GM23338 (cell line): ENCODE measurements at places on chromosomes 1 and 21. TPM values are rescaled to one million over a fixed set of nuclear protein-coding genes. Genes with fewer than 3 reads are reported as not detected.

The PADI6 gene
- not detected in 2 replicates for total RNA-seq

The B3GALT2 gene
- not detected in 2 replicates for total RNA-seq

DNA sequence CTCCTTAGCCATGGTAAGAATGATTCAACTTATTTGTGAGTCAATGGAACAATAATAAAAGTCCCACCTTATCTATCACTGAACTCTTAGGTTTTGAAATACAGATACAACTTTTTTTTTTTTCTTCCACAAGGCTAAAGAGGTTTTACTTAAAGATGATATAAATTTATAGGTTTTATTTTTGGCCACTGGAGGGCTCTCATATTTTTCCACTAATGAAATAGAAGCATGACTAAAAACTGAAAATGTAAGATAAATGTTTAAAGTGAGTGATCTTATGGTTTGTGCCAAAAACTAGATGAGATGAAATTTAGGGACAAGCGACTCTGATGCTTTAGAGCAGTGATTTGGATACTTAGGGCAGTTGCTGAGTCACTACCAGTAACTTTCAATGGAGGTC is 499.0 kb downstream of the NUF2 start:
- H3K4me1 ChIP-seq, result no peaks in the 10 kb centered on the region
- no peaks in the 10 kb centered on the region for H3K36me3 ChIP-seq
- no peaks in the 10 kb centered on the region for H3K27me3 ChIP-seq
- no peak overlapping the region for H3K27ac ChIP-seq
- no peak overlapping the region for H3K4me3 ChIP-seq

GRCh38 chr1:9689971-9690381 is 38.4 kb downstream of the PIK3CD start:
- peak overlapping the region; percentile 86 for H3K4me3 ChIP-seq
- DNase-seq, result peak; percentile 80
- peaks cover 30% of the 10 kb centered on the region for H3K27me3 ChIP-seq

GRCh38 chr1:234771642-234772344 is 161.8 kb upstream of the IRF2BP2 start:
- H3K27me3 ChIP-seq, result 0 out of 2 replicates have a peak, but pooled peaks cover under 1% of the 10 kb centered on the region
- DNase-seq, result no peak
- no peaks in the 10 kb centered on the region for H3K36me3 ChIP-seq
- no peak overlapping the region for H3K4me3 ChIP-seq
- peaks cover 17% of the 10 kb centered on the region for H3K4me1 ChIP-seq

- DNase-seq, result no peak
- H3K27me3 ChIP-seq, result no peaks in the 10 kb centered on the region
- no peaks in the 10 kb centered on the region; the same call in 1 of the 2 replicates for H3K4me1 ChIP-seq
- no peak overlapping the region for H3K4me3 ChIP-seq
- H3K27ac ChIP-seq, result no peak overlapping the region
These were observed 10.7 kb downstream of the CELF3 start for GRCh38 chr1:151705753-151706463.

- H3K27ac ChIP-seq, result no peak overlapping the region
- H3K36me3 ChIP-seq, result no peaks in the 10 kb centered on the region
- no peaks in the 10 kb centered on the region for H3K4me1 ChIP-seq
- H3K27me3 ChIP-seq, result no peaks in the 10 kb centered on the region
- no peak overlapping the region for H3K4me3 ChIP-seq
- DNase-seq, result no peak
These were observed 24.5 kb downstream of the PROK1 start for GRCh38 chr1:110475362-110476027.

GRCh38 chr1:96651517-96651916 is 70.1 kb upstream of the PTBP2 start:
- H3K36me3 ChIP-seq, result no peaks in the 10 kb centered on the region
- H3K4me1 ChIP-seq, result no peaks in the 10 kb centered on the region
- H3K4me3 ChIP-seq, result no peak overlapping the region
